MM.1S (cell line): ENCODE measurements at places on chromosomes 7 and 10.

GRCh38 chr7:30136117-30136731, 1.4 kb downstream of the MTURN start:
- DNase-seq, result no peak

- no peak for DNase-seq
These were observed 23.1 kb downstream of the PDE1C start for GRCh38 chr7:32047075-32047474.

DNA sequence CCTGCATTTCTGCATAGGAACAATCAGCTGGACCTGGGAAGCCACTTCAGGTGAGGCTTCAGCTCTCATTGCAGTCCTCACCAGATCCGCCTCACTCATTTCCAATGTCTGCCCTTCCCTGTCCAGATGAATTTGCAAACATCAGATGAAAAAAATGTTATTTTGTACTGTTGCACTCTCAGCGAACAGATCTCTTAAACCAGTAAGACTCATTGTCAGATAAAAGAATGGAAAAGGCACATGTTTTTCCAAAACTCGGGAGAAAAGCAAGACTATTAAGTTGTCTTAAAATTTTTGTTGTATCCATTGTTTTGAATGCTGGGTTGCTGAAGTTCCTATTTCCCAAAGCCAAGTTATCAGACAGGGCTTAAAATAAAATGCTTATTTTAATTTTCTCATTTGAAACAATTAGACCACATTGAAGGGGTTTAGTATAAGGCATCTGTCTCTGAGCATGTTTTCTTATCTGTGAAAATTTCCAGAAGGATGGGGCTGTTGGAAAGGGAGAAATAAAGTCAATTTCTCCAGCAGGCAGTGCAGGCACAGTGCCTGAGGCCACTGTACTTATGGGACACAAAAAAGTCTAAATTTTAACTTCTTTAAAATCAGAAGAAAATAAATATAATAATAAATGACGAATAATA, 396.8 kb downstream of the KCNMA1 start:
- no peak for DNase-seq

GRCh38 chr7:127769696-127770400, 117.9 kb downstream of the SND1 start:
- DNase-seq, result no peak

GRCh38 chr10:131694168-131694780, 206.5 kb upstream of the PPP2R2D start:
- no peak for DNase-seq

- no peak for DNase-seq
These were observed 907.6 kb downstream of the KCNMA1 start for GRCh38 chr10:76729841-76730487.
